ENCODE measurements at places on chromosomes 1 and 21.

DNA sequence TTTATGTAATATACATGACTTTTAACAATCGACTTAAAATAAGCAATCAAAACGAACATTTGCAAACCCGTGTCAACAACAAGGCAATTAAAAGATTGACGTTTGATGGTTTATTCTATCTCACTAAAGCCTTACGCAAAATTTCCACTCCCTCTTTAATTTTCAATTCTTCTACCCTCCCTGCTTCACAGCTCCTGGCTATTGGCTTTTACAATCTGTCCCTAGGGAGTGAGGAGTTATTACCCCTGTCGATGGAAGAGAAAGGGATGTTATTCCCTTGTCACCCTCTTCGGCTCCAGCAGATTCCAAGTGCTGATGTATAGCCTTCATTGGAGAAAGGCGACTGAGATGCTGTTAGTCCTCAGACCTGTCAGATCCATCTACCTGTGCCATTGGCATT lies 161.3 kb downstream of the ZNF281 start:
- no peak for DNase-seq

GRCh38 chr1:160579216-160579701 lies at the start of gene CD84:
CD84 (minus strand) TSS chr1:160579496; CDS start chr1:160579437, 59 bp downstream.
- no peak for DNase-seq

DNA sequence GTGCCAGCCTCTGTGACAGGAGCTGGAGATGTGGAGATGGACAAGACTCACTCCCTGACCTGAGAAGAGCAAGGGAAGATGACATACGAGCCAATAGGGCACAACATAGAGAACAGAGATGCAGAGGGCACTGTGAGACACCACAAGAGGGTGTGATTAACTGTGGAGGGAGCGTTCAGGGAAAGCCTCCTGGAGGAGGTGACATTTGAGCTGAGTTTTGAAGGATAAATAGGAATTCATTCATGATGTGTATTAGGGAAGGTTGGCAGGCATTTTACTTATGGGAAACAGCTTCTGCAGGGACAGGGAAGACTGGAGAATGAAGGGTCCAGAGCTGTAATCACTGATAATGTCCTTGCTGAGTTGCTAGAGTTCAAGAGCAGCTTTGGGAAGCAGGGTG lies 25.0 kb upstream of the TENT5C start:
- no peak for DNase-seq

GRCh38 chr1:234914606-234915290 lies 213.9 kb downstream of the TOMM20 start:
- no peak for DNase-seq

DNA sequence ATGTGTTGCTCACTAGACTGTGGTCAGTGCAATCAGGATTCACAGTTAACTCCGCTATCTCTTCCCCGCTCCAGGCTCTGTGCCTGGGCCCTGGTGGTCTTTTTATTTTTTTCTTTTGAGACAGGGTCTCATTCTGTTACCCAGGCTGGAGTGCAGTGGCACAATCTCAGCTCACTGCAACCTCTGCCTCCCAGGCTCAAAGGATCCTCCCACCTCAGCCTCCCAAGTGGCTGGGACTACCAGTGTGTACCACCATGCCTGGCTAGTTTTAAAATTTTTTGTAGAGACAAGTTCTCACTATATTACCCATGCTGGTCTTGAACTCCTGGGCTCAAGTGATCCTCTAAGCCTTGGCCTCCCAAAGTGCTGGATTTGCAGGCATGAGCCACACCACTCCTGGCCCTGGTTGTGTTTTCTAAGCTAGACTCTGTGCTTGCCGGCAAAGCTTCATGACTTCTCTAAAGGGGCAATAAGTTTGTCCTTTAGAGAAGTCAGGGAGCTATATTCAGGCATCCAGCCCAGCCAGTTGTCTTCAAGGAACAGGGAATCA lies 1.4 kb downstream of the RCSD1 start:
- no peak for DNase-seq

GRCh38 chr1:167401260-167401873 lies 117.0 kb downstream of the CD247 start:
- no peak for DNase-seq

All from neuronal stem cell (in vitro differentiated cells).